CD4-positive, alpha-beta T cell treated with Interleukin-17A for 4 hours (primary cell): ENCODE measurements at places on chromosomes 1 and 21.

DNA sequence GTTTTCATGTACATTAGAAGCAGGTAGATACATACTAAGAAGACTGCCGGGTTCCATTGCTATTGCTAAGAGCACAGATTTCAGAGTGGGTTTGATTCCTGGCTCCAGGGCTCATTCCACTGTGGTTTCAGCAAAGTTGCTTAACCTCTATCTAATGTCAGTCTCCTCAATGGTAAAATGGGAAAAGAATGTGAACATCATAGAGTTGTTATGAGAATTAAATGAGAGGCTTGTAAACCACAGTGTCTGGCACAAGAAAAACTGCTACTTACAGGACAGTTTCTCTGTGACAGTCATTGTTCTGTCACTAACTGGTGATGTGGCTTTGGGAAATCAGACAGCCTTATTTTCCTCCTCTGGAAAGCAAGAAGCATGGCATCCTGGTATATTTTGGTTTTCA lies 10.7 kb upstream of the PLXNA2 start:
- DNase-seq, result no peak

DNA sequence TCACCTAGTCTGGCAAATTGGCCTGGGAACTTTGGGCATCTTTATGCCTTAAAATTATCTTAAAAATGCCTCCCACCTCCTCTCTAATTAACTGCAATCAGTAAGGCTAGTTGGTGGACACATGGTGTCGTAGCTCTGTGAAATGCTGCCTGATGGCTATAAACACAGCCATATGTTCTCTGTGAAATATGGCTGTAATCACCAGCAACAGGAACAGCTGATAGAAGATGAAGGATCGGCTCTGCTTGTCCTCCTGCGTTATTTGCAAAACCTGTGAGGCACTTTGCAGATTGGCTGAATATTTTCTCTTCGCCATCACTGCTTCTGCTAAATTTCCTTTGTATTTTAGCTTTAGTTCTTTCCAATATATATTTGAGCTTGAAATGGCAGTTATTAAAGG lies 419.6 kb downstream of the RWDD3 start:
- no peak for DNase-seq

DNA sequence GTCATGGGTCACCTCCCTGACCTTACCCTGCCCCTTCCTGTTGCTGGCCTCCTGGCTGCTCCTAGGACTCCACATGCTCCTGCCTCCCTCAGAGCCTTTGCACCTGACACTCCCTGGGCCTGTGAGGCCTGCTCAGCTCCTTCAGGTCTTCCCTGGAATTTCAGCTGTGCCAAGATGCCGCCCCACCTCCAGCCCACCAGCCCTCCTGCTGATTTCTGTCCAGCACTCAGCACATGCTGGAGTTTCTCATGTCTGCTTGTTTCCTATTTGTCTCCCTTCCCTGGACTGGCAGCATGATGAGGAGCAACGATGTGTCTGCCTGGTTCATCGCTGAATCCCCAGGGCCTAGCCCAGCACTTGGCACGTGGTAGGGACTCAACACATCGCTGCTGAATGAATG lies 3.0 kb downstream of the MFAP2 start:
- DNase-seq, result no peak

GRCh38 chr1:224160171-224160682 lies 22.8 kb upstream of the DEGS1 start:
- no peak for DNase-seq

DNA sequence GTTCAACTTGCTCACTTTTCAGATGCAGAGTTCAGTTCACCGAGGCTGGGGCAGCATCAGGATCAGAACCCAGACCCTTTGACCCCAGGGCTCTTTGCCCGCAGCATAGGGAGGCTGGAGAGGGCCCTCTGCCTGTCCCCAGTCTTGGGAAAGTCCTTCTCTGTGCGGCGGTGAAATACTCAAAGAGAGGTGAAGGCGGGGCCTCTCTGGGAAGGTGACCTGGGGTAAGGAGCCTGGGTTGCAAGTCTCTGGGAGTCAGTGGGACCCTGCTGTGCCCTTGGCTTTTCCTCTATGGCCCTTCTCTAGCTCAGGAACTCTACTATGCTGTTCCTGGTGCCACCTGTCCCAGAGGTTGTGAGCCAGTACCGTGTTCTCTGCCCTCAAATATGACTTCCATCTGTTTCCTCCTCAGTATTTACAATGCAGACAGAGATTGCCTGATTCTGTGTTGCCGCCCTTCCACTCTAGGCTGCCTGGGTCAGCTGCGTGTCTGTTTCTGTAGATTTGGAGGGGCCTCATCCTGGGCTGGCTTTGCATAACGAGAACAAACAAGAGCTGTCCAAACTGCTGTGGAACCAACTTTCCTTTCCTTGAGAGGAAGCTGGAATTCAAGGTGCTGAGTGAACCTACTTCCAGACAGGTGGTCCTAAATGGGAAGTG lies 18.7 kb upstream of the ZBTB21 start:
- DNase-seq, result no peak

- DNase-seq, result no peak
Observed at GRCh38 chr1:21118167-21118566, 58.5 kb downstream of the EIF4G3 start.

- DNase-seq, result no peak
Observed at GRCh38 chr1:6906783-6907182, 121.5 kb downstream of the CAMTA1 start.

DNA sequence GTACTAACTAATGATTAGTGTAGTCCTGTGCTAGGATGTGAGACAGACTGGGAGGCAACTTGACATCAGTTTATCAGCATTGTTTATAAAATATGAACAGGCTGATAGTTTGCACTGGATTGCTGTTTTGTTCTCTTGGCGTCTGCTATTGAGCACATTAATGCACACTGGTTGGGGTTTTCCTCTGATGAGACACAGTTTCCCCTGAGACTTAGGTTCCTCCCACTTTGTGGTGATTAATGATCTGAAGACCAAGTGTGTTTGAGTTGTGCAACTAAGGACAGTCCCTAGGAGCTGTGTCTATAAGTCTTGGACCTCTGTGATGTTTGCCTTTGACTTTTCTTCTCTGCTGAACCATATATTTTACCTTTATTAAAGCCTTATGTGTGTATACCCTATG lies 1015.4 kb downstream of the AMY1C start:
- no peak for DNase-seq

DNA sequence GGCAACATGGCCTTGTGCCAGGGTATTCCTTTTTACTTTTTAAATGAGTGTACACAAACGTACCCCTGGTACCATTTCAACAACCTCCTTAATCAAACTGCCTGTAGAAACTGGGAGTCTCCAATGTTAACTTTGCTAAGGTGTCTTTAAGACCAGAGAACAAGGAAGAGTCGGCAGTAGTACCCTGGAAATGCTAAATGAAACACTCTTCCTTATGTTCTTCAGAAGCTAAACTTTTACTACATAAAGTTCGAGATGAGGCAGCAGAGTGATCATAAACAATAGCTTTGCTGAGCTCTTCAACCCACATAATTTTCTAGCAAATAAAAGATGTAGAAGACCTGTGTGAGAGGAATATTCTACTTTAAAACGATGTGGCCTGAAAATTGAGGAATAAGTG lies 297.7 kb upstream of the NRIP1 start:
- DNase-seq, result no peak

DNA sequence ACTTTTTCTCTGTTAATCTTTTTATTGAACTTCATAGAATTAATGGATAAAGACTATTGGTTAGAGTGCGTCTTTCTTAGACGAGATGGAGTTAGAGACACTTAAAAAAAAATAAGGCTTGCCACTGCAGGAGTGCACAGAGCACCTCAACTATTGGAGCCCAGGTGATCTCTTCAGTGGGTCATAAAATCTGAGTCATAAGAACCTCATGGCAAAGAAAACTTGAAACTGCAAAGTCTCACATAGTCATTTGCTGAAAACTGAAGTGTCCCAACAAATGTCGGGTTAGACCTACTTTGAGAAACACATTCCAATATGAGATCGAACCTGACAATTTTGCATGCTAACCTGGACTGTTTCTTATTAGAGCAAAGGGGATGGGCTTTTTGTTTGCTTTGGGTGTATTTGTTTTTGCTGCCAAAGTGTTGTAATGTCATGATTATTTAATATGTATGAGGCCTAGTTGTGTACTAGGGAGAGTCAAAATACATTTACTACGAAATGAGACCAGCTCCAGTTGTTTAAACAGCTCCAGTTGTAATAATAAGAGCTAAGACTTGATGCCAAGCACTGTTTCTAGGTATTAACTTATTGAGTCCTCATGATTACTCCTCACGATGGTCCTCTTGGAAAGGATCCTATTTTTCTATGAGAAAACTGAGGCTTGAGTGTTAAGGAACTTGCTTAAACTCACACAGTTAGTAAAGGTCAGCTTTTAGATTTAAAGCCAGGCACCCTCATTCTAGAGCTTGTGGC lies 65.1 kb downstream of the DDR2 start:
- no peak for DNase-seq

DNA sequence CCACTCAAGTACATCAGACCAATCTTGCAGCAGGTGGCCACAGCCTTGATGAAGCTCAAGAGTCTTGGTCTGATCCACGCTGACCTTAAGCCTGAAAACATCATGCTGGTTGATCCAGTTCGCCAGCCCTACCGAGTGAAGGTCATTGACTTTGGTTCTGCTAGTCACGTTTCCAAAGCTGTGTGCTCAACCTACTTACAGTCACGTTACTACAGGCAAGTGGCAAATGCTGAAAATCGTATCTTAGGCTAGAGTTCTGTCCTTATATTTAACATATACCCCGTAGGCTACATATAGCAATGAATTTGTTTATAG lies 12.1 kb downstream of the HIPK1 start:
- DNase-seq, result no peak

GRCh38 chr1:156486421-156487344 lies 13.9 kb downstream of the MEF2D start:
- DNase-seq, result no peak

- peak; percentile 94 for DNase-seq
Observed at GRCh38 chr1:31944205-31945089, 6.3 kb upstream of the PTP4A2 start.

- no peak for DNase-seq
Observed at GRCh38 chr1:45250544-45250943, 44.1 kb upstream of the ZSWIM5 start.

- DNase-seq, result no peak
Observed at GRCh38 chr1:203276408-203276807, 28.9 kb upstream of the BTG2 start.

DNA sequence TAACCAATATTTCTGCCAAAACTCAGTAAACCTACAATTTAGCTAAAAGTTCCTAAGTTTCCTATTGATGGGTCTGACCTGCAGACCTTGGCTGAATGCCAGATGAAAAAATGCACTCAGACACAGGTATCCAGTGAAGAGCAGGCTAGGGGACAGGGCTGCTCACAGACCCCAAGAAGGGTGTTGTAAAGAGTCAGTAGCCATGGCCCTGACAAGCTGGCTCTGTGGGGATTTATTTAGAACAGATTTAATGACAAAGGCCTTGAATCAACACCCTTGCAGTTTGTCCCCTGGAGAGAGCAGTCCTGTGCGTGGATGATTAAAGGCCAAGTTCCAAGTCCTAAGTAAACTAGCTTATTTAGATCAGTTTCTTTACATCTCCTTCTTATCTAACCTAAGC lies 1243.2 kb upstream of the ADGRL4 start:
- peak; percentile 3 for DNase-seq

DNA sequence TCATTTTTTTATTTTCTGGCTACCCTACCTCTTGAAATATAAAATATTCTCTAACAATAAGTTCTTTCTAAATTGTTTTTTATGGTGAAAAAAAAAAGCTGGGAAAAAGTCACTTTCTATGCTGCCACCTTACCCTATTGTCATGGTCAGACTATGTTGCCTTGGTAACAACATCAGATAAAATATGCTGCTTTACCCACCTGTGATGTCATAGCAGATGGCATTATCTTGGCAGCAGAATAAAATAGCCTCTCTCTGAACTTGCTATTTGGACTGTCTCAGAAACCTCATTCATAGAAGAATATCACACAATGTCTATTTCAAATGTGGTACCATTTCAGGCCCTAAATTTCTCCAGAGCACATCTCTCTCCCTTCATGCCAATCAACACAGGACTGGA lies 69.6 kb upstream of the SGIP1 start:
- DNase-seq, result no peak

DNA sequence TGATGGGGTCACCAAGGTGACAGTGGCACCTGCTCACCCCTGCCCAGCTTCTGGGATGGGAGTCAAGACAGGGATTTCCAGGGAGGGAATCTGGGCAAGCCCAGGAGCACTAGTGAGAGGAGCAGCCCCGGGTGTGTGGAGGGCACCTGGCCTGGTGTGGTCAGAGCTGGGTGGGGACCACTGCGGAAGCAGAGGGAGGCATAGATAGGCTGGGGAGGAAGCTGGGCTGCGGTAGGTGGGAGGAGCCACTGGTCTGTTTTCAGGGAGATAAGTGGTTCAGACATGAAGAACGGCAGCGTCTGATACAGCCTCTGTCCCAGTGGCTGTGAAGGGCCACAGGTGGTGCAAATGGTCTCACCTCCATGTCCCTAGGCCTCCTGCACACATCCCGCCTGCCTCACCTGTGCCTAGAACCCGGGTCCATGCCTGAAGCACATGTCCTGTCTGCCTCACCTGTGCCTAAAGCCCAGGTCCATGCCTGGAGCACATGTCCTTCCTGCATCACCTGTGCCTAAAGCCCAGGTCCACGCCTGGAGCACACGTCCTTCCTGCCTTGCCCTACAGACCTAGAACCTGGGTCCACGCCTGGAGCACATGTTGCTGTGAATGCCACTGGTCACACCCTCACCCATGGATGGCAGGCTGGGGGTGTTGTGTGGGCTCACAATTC lies 325.9 kb upstream of the AJAP1 start:
- DNase-seq, result no peak

GRCh38 chr21:39685991-39686390 lies 59.0 kb upstream of the IGSF5 start:
- DNase-seq, result no peak

GRCh38 chr1:1259951-1260600 lies 13.6 kb upstream of the C1QTNF12 start:
- no peak for DNase-seq

DNA sequence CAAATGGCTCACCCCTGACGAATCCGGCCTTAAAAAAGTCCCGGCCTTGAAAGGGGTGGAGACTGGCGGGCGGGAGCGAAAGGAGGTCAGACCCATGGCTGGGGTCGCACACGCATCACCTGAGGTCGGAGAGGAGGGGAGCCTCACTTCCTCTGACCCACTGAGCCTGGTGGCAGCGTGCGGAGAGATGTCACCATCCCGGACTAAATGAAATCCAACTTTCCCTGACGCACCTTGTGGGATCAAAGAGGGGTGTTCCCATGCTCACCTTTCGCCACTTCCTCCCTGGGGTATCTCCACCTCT lies 709 bp upstream of the SLC41A1 start:
- DNase-seq, result peak; percentile 35

DNA sequence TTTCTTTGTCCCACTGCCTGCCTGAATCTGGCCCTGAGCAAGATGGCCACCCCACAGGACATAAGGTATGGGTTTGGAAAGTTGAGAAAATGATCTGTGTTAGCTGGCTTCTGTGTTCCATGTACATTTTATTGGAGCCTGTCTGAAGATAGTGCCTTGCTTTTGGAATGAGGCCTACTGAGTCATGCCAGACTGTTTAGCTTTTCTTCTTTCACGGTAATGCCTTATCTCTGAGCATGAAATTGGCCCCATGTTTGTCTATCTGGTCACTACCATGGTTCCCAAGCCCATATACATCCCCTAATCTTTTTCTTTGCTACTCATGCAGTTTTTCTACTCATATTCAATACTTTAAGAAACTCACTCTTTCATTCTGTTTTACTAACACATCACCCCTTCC lies 85.1 kb upstream of the LMO4 start:
- DNase-seq, result no peak

GRCh38 chr1:180859306-180859705 lies 53.4 kb upstream of the KIAA1614 start:
- DNase-seq, result no peak

- no peak for DNase-seq
Observed at GRCh38 chr1:183315991-183316758, 102.0 kb downstream of the NMNAT2 start.

GRCh38 chr21:39103689-39104088 lies 79.6 kb downstream of the PSMG1 start:
- DNase-seq, result no peak
